Brain pericyte (primary cell): ENCODE measurements at places on chromosomes 16 and 17.

GRCh38 chr17:67833946-67834631, 8.8 kb downstream of the BPTF start:
- DNase-seq: no peak

DNA sequence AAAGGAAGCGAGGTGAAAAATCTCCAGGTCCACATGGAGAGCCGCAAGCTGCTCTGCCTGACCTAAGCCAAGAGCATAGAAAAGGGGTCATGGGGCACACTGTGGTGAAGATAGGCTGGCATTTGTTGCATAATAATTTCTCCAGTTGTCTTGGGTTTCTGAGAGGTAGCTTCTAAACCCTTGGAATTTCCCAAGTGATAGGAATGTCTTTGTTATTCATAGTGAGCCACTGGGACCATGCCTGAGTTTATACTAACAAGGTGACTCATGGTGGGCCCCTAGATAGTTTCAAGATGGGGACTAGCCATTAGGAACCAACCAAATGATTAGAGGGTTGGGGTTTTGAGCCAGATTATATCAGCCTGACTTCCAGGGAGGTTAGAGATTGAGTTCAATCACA, 25.6 kb downstream of the SOST start:
- no peak for DNase-seq

- no peak for DNase-seq
Measured at GRCh38 chr17:77846531-77847085, 111.9 kb upstream of the TNRC6C start.

GRCh38 chr17:28503420-28503819, 2.7 kb upstream of the FOXN1 start:
- no peak for DNase-seq

- DNase-seq: no peak
Measured at GRCh38 chr16:77986011-77986740, 36.2 kb upstream of the CLEC3A start.

DNA sequence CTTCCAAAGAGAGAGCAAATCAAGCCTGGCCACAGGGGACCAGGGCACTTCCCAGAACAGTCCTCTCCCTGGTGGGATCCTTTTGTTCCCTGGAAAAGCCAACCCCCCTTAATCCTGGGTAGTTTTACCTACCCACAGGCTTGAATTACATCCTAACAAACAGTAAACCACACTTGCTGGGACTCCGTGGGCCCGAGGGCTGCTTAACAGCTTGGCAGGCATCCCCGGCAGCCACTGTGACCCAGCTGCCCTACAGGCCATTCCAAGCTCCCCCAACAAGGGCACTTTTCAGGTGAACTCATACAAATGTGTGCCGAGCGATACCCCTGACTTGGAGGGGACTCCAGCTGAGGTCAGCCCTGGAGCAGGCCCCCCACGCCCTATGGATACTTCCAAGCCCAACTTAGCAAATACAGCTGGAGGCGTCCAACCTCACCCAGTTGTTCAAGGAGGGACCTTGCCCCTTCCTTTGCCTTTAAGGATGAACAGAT, 26.4 kb downstream of the ADCY9 start:
- DNase-seq: no peak

DNA sequence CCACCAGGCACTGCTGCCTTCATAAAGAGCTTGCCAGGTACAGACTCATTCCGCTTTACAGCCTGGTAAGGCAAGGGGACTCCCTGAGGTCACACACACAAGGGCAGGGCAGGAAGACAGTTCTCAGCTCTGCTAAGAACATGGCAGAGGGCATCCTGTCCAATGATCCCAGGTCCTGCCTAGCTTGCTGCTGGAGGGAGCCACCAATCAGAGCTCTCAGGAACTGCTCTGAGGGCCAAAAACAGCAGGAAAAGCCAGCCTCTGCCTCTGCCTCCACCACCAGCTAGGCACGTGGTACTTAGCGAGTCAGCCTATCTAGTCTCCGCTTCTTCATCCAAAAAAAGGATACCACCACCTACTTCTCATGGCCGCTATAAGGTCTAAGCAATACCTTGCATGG, 66.1 kb downstream of the GTF3C1 start:
- no peak for DNase-seq

DNA sequence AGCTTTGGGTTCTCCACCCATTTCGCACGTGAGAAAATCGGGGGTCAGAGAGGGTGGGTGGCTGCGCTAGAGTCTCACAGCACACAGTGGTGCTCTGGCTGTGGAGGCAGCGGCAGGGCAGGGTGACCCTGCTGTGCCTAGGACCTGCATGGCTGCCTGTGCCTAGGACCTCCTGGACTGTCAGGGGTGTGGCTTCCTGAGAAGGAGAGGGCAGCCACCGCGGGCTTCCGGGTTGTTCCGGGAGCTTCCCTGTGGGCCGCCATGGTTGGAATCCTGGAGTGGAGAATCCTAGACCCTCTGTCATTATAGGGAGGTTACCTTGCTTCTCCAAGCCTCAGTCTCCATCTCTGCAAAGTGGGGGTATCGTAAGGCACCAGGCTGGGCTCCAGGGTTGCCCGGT, 9.3 kb downstream of the ZFPM1 start:
- no peak for DNase-seq

DNA sequence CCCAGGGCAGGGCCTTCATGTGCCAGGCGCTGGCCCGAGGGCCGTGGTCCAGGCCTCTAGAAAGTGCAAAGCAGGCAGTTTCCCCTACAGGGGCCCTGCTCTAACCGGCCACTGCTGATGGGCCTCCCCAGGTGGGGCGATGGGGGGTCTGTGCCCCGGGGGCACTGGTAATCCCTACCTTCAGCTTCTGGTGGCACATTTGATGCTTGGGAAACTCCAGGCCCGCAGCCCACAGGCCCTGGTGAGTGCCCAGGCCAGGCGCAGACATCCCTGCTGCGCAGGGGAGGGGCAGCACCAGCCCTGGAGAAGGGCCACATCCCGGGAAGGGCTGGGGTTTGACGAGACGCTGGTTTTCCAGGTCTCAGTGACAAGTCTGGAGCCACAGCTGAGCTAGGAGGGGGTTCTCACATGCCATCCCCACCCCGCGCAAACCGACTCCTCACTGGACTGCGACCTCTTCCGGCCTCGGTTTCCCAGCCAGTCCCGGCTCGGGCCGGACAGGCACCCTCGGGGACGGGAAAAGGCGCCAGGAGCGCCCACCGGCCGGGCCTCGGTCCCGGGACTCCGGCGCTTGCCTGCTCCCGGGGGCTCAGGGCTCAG, 1.6 kb downstream of the DOC2B start:
- DNase-seq: no peak

DNA sequence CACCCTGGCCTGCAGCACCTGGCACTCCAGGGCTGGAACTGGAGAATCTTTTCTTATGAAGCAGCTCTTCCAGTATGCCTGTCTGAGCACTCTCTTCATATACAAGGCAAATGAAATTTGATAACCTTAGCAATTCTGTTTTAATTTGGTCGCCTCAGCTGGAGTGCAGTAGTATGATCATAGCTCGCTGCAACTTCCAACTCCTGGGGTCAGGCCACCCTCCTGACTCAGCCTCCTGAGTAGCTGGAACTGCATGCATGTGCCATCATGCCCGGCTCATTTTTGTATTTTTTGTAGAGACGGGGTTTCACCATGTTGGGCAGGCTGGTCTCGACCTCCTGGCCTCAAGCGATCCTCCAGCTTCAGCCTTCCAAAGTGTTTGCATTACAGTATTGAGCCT, 140.8 kb upstream of the CHMP6 start:
- DNase-seq: no peak

DNA sequence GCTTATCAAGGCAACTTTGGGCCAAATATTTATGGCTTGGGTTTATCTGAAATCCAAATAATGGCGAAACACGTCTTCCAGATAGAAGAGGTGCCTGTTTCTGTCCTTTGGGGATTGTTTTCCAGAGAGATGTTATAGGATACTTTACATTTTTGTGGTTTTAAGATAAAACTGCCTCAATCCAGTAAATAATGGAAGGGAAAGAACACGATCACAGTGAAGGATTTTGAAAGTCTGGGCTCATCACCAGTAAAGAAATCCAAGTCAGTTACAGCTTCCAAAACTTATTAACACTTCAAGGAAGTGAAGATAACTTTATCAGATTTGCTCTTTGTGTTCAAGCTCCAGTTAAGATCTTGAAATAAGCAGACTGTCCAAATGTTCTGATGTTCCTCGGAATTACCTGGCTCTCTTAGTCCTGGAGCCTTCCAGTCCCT, 30.1 kb downstream of the DNAH2 start:
- no peak for DNase-seq

GRCh38 chr17:66980896-66981295, 16.4 kb downstream of the CACNG4 start:
- no peak for DNase-seq

DNA sequence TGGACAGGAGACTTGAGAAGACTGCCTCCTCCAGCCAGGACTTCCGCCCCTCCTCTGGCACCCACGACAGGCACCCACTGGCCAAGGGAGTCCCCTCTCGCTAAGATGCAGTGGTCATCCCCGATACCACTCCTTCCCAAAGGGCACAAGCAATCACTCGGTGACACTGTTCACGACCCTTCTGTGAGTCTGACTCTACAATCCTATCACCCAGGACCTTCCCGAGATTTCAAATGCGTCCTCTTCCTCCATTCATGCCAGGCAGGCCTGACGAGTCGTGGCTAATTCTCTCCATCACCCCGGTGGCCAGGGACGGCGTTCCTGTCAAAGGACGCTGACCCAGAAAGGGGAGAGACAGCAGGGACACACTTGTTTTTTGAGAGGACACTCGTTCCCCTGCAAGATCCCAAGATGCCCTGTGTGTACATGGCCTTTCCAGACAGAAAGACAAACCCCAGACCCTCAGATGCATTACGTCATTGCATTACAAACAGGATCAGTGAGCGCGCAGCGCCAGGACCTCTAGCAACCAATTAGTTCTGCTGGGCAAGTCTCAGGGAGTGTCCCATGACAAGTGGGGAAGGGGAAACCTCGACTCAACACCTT, 12.2 kb downstream of the FBXO31 start:
- DNase-seq: no peak

DNA sequence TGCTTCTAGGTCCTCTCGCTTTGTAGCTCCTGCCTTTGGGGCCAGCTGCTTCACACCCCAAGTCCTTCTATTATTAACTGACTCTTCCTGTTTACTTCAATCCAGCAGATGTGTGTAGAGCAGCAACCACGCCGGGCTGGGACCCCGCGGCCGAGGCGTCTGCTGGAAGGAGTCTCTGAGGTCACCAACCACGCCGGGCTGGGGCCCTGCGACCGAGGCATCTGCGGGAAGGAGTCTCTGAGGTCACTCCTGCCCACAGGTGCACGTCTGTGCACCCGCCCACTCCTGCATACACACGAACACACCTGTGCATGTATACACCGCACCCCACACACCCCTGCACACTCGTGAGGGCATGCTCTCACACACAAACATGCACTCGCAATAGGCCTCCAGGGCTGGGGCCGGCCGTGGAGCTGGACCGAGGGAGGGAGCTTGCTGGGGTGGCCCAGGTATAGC, 7.8 kb upstream of the TEX19 start:
- no peak for DNase-seq
